Karpas-422 (cell line): ENCODE measurements at places on chromosomes 13 and 19. TPM values are rescaled to one million over a fixed set of nuclear protein-coding genes. Genes with fewer than 3 reads are reported as not detected.

PDX1 gene
- not detected in 2 replicates for total RNA-seq

DNA sequence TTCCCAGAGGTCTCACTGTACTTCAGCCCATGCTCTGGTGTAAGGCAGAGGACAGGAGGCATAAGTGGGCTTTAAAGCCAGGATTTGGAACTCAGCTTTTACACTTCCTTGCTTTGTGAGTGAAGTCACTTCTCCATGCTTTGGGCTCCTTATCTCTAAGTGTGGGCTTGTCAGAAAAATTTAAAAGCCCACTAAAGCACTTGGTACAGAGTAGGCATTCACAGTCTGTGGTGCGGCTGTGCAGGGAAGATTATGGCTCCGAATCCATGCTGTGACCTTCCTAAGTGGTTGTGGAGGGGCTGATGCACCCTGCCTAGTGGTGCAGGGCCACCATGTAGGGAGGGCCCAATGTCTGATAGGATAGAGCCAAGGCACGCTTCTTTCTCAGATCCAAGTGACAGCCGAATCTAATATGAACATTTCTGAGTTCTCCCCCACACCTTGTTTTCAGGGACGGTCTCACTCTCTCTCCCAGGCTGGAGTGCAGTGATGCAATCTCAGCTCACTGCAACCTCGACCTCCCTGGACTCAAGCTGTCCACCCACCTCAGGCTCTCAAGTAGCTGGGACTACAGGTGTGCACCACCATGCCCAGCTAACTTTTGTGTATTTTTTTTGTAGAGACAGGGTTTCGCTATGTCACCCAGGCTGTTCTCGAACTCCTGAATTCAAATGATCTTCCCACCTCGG, 6.9 kb downstream of the TIMM29 start:
- H3K4me1 ChIP-seq = peaks cover 8% of the 10 kb centered on the region
- H3K4me3 ChIP-seq = no peak overlapping the region
- no peaks in the 10 kb centered on the region for H3K27me3 ChIP-seq
- H3K36me3 ChIP-seq = peaks cover 3% of the 10 kb centered on the region; the same call in 1 of the 2 replicates

GRCh38 chr13:71213252-71213821, 653.7 kb downstream of the DACH1 start:
- no peak for DNase-seq
- no peak overlapping the region for H3K27ac ChIP-seq
- H3K27me3 ChIP-seq = no peaks in the 10 kb centered on the region
- no peaks in the 10 kb centered on the region for H3K36me3 ChIP-seq
- H3K4me1 ChIP-seq = no peaks in the 10 kb centered on the region
- no peak overlapping the region for H3K4me3 ChIP-seq

LRRC25 gene
- 1.6 and 2.2 TPM in 2 replicates for total RNA-seq

DNA sequence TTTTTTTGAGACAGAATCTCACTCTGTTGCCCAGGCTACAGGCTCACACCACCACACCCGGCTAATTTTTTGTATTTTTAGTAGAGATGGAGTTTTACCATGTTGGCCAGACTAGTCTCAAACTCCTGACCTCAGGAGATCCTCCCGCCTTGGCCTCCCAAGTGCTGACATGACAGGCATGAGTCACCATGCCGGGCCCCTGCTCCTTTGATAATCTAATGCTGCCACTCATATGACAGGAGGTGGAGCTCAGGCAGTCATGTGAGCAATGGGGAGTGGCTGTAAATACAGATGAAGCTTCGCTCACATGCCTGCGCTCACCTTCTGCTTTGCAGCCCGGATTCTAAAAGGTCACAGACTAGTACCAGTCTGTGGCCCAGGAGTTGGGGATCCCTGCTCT, 25.1 kb downstream of the ARHGEF18 start:
- H3K36me3 ChIP-seq = no peaks in the 10 kb centered on the region
- H3K27me3 ChIP-seq = no peaks in the 10 kb centered on the region
- H3K4me3 ChIP-seq = no peak overlapping the region
- H3K4me1 ChIP-seq = 0 out of 2 replicates have a peak, but pooled peaks cover 3% of the 10 kb centered on the region
- no peak overlapping the region for H3K27ac ChIP-seq

DNA sequence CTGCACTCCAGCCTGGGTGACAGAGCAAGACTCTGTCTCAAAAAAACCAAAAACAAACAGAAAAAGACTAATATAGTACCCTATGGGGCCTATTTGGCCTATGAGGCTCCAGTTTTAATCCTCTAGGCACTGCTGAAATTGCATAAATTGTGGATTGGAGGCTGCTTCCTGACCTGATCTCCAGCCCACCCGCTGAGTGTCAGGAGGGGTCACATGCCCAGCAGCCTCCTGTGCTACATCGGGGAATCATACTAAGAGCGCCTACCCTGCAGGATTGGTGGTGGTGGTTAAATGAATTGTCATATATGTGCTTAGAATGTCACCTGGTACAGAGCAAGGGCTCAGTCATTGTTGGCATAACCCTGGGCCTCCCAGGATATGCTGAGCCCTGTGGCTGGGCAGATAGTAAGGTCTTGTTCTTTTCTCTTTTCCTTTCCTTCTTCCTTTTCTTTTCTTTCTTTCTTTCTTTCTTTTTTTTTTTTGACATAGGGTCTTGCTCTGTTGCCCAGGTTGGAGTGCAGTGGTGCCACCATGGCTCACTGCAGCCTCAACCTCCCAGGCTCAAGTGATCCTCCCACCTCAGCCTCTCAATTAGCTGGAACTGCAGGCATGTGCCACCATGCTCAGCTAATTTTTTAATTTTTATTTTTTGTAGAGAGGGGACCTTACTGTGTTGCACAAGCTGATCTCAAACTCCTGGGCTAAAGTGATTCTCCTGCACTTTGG, 31.3 kb downstream of the LTBP4 start:
- no peaks in the 10 kb centered on the region for H3K36me3 ChIP-seq
- H3K4me1 ChIP-seq = no peaks in the 10 kb centered on the region
- H3K27ac ChIP-seq = no peak overlapping the region
- H3K27me3 ChIP-seq = no peaks in the 10 kb centered on the region
- no peak for DNase-seq
- no peak overlapping the region for H3K4me3 ChIP-seq

DNA sequence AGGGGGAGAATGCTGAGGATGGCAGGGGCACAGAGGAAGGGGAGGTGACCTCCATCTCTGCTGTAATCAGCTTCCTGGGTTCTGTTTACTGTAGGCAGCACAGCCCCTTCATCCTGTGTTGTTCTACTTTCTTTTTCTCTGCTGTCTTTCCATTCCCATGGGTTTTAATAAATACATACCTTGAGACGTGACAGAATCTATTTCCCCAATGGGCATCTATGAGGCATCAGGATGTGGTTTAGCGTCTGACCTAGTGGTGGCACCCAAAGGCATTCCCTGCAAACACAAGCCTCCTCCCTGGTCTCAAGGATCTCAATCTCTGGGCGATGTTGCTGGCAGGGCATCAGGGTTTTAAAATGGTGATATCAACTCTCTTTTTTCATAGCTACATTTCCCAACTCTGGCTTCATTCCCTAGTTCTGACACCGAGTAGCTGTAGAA, 60.8 kb downstream of the ALOX5AP start:
- H3K4me1 ChIP-seq = peaks cover 9% of the 10 kb centered on the region
- no peaks in the 10 kb centered on the region for H3K27me3 ChIP-seq
- H3K27ac ChIP-seq = no peak overlapping the region
- H3K36me3 ChIP-seq = no peaks in the 10 kb centered on the region

DNA sequence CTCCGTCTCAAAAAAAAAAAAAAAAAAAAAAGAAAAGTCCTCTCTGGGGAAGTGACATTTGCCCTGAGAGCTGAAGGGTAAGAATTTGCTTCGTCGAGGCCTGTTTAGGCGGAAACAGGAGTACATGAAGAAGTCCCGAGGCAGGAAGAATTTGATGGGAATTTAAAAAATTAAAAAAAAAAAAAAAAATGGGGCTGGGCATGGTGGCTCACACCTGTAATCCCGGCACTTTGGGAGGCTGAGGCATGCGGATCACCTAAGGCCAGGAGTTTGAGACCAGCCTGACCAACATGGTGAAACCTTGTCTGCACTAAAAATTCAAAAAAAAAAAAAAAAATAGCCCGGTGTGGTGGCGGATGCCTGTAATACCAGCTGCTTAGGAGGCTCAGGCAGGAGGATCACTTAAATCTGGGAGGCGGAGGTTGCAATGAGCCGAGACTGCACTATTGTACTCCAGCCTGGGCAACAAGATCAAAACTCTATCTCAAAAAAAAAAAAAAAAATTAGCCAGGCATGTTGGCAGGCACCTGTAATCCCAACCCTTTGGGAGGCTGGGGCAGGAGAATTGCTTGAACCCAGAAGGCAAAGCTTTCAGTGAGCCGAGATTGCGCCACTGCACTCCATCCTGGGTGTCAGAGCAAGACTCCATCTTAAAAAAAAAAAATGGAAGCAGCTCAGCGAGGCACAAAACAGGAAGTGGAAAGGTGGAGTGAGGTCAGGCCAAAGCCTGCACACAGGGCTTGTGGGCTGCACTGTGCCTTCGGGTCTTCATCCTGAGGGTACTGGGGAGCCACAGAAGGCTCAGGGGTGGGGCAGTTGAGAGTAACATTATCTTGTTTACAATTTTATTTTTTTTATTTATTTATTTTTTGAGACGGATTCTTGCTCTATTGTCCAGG, 4.9 kb downstream of the BAX start:
- peaks cover 41% of the 10 kb centered on the region for H3K4me1 ChIP-seq
- DNase-seq = peak; percentile 66
- H3K36me3 ChIP-seq = peaks cover 10% of the 10 kb centered on the region; the same call in 1 of the 2 replicates
- H3K4me3 ChIP-seq = no peak overlapping the region
- H3K27ac ChIP-seq = no peak overlapping the region
- H3K27me3 ChIP-seq = no peaks in the 10 kb centered on the region

CAMSAP3 gene
- 0.36 TPM in 1 of 2 replicates, not detected in the other for total RNA-seq

GRCh38 chr13:20489185-20489820, 36.4 kb downstream of the CRYL1 start:
- H3K4me3 ChIP-seq = no peak overlapping the region
- no peaks in the 10 kb centered on the region for H3K36me3 ChIP-seq
- DNase-seq = no peak
- no peak overlapping the region for H3K27ac ChIP-seq
- no peaks in the 10 kb centered on the region for H3K27me3 ChIP-seq

GRCh38 chr19:34366738-34367623, 2.0 kb downstream of the GPI start:
- H3K4me1 ChIP-seq = peaks cover 29% of the 10 kb centered on the region
- no peaks in the 10 kb centered on the region for H3K27me3 ChIP-seq
- H3K36me3 ChIP-seq = peaks cover 42% of the 10 kb centered on the region
- no peak overlapping the region for H3K27ac ChIP-seq

SERTM1 gene
- not detected in 2 replicates for total RNA-seq

DNA sequence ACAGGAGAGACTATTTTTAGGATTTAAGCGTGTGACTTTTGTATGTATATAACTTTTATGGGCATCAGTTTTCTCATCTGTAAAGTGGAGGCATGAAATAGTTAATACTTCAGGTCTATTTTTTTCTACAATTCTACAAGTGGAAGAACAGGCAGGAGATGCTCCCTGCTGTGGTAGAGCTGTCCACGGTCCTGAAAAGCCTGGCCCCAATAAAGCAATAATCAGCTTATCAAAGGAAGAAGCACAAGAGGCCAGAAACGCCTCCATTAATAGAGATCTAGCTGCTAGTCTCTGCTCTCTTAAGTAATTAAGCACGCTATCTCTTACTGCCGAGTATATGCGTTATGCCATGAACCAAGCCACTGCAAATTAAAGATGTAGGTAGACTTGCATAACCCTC, 28.0 kb upstream of the WASF3 start:
- no peaks in the 10 kb centered on the region for H3K4me1 ChIP-seq
- no peaks in the 10 kb centered on the region for H3K36me3 ChIP-seq
- peak; percentile 74 for DNase-seq
- no peak overlapping the region for H3K4me3 ChIP-seq

DNA sequence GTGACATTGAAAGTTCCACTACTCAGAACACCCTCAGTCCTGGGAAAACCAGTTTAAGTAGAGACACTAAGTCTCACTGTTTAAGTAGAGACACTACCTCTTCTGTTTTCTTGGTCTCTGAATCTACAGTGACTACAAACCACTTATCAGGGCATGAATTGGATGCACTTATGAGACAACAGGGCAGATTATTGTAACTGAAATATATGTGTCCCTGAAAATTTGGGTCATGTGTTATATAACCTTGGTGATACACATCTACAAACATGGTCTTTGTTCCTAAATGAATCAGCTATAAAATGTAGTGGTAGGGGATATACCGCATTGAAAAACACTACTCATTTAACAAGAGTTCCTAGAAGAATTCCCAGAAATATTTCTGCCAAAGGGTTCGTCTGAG, 55.7 kb downstream of the SERP2 start:
- no peak for DNase-seq
- H3K27ac ChIP-seq = no peak overlapping the region
- H3K4me3 ChIP-seq = no peak overlapping the region
- peaks cover 5% of the 10 kb centered on the region for H3K4me1 ChIP-seq
- H3K27me3 ChIP-seq = no peaks in the 10 kb centered on the region

- H3K27me3 ChIP-seq = no peaks in the 10 kb centered on the region
- no peaks in the 10 kb centered on the region for H3K36me3 ChIP-seq
- peak; percentile 88 for DNase-seq
- peaks cover 47% of the 10 kb centered on the region for H3K4me1 ChIP-seq
- H3K27ac ChIP-seq = peak overlapping the region; percentile 84
Observed at GRCh38 chr19:46714444-46715106, 2.3 kb downstream of the PRKD2 start.

DNA sequence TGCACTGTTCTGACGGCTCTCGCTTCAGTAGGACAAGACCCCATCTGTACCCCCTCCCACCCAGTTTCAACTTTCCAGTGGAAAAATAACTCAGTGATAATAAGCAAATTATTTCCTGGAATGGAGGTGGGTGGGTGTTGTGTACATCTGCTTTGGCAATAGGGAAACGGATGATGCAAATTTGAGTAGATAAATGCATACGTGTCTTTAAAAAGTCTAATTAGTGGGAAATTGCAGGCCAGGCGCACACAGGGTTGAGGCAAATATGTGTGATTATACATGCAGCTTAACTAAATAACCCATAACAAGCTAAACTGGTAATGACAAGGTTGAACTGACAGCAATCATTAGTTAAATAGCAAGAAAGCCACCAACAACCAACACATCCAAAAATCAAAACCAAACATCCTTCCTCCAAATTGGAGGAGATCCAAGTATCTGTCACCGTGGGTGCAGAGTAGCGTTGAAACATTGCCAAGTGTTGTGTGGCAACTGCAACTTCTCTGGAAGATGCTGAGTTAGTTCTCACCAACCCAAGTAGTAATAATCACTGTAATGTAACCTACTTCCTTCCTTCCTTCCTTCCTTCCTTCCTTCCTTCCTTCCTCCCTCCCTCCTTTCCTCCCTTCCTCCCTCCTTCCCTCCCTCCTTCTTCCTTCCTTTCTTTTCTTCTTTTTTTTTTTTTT, 54.6 kb downstream of the TRPM4 start:
- H3K4me3 ChIP-seq = no peak overlapping the region
- no peaks in the 10 kb centered on the region for H3K27me3 ChIP-seq
- no peak overlapping the region for H3K27ac ChIP-seq
- H3K4me1 ChIP-seq = peaks cover 23% of the 10 kb centered on the region
- H3K36me3 ChIP-seq = no peaks in the 10 kb centered on the region

NLRP11 gene
- 1.8 and 5.0 TPM in 2 replicates for total RNA-seq

DNA sequence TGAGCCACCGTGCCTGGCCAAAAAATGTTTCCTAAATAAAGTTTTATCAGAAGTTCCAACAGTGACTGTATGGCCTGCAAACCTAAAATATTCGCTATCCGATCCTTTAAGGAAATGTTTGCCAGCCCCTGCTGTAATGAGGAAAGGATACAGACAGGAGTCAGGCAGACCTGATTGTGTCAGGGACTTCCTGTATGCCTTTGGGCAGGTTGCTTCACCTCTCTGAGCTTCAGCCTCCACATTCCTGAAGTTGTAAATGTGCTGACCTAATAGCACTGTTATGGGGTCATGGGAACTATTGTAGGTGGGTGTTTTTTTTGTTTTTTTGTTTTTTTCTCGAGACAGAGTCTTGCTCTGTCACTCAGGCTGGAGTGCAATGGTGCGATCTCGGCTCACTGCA, 6.2 kb downstream of the ABHD8 start:
- H3K4me3 ChIP-seq = no peak overlapping the region
- H3K36me3 ChIP-seq = no peaks in the 10 kb centered on the region; the same call in 1 of the 2 replicates
- no peak overlapping the region for H3K27ac ChIP-seq
- no peak for DNase-seq

TSHZ3 gene
- total RNA-seq = not detected in 2 replicates
